ENCODE measurements at places on chromosomes 3 and 15.

DNA sequence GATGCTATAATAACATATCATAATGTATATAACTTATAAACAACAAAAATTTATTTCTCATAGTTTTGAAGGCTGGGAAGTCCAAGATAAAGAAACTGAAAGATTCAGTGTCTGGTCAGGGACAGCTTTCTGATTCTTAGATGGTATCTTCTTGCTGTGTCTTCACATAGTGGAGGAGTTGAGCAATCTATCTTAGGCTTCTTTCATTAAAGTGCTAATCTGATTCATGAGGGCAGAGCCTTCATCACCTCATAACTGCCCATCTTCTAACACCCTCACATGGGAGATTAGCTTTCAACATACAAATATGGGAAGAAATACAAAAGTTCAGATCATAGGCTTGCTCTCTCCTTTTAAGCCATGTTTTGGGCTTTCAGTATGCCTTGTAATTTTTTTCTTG lies 774.8 kb upstream of the EPHA6 start:
- DNase-seq = no peak

GRCh38 chr15:41438206-41438605 lies 21.3 kb downstream of the RTF1 start:
- DNase-seq = no peak

DNA sequence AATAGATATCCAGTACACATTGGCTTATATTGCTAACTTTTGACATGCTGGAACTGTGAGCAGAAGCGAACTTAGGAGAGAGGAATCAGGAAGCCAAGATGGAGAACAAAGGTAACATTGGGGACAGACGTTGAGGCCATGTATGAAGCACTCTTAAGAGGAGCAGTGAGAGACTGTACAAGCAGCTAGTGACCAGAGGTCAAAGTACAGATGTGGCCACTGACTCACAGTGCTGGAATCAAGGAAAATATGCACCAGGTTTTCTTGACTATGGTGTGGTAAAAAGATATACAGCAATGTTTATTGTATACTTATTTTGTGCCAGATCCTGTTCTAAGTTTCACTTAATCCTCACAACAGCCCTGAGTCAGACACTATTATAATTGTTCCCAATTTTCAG lies 2.0 kb upstream of the IL20RB start:
- no peak for DNase-seq

GRCh38 chr15:41966414-41966812 lies 5.9 kb downstream of the EHD4 start:
- DNase-seq = no peak

GRCh38 chr3:193498215-193498614 lies 56.5 kb downstream of the ATP13A4 start:
- DNase-seq = no peak

DNA sequence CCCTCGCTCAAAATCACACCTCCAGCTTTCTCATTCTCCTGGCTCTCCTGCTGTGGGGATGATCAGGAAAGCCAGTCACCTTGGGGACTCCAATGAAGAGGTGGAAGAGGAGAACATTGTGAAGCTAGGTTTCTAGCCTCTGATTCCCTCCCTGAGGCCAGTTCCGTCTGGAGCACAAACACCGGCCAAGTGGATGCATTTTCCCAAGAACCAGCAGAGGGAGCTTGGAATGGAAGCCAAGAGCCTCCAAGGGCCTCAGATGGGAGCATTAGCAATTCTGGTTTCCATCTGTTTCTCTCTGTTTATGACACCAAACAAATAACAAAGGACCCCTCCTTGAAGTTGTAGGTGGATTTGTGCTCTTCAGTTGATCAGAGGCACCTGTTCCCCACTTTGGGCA lies 40.6 kb upstream of the NMNAT3 start:
- no peak for DNase-seq

- DNase-seq = no peak
These were observed 66.3 kb downstream of the ATP2B2 start for GRCh38 chr3:10438902-10439610.

- DNase-seq = no peak
These were observed 399.4 kb upstream of the ATP11B start for GRCh38 chr3:182393830-182394367.

DNA sequence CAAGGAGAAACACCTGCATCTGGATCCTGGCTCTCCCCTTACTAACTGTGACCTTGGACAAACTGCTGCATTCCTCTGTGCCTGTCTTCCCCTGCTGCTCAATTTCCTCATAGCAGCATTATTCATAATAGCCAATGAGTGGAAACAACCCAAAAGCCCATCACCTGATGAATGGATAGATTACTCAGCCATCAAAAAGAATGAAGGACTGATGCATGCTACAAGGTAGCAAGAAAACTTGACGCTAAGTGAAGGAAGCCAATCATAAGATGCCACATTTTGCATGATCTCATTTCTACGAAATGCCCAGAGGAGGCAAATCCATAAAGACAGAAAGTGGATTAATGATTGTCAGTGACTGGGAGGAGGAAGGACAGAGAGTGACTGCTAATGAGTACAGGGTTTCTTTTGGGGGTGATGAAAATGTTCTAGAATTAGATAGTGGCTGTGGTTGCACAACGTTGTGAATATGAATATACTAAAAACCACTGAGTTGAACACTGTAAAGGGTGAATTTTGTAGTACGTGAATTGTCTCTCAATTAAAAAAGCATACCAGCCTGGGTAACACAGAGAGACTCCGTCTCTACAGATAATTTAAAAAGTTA lies 11.2 kb downstream of the IGDCC4 start:
- no peak for DNase-seq

- DNase-seq = no peak
These were observed 213.2 kb upstream of the IL12A start for GRCh38 chr3:159775372-159775961.

DNA sequence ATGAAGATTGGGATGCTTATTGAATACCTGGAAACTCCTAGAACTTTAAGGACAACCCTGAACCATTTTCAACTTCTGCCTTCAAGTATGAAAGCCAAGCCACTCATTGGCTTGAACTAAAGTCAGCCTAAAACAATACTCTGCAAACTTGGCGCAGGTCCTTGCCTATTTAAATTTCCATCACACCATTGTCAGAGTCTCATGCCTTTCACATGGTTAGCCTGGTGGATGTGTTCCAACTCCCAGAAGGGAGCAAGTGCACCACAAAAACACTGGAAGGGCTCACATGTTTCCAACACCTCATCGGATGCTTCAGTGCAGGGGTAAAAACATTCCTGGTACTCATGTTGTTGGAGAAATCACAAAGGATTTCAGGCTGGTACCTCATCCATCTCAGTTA lies 511.6 kb upstream of the MDFIC2 start:
- DNase-seq = no peak

GRCh38 chr3:196599734-196600128 lies 31.3 kb downstream of the FBXO45 start:
- no peak for DNase-seq

GRCh38 chr3:5729852-5730251 lies 542.3 kb downstream of the EDEM1 start:
- no peak for DNase-seq

DNA sequence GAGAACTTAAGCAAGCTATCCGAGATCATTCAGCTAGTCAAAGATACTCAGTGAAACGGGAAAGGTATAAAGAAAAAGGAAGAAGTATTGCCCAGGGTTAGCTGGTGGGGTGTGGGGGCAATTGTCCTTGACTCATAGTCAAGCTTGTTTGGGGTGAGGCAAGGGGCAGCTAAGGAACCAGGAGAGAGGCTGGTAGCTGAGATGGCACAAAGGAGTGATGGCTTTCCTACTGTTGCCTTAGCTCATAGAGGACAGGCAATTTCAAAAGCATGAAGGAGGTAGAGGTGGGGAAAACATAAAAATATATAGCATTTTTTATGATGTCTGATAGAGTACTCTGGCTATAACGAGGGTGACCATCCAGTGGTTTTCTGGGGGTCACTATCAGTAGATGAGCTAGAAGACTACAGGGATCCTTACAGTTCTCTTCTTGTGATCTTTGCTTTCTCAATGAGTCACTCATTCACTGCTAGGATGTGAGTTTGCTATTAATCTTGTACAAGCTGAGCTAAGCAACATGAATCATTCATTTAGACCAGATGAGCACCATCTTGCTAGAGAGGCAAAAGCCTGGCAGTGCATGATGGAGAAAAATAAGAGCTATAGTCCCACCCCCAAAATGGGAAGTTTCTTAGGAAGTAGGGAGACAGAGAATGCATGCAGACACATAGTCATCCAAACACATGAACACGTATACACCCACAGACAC lies 207.1 kb upstream of the PFN2 start:
- DNase-seq = no peak

GRCh38 chr3:53658613-53659193 lies 164.3 kb downstream of the CACNA1D start:
- no peak for DNase-seq

DNA sequence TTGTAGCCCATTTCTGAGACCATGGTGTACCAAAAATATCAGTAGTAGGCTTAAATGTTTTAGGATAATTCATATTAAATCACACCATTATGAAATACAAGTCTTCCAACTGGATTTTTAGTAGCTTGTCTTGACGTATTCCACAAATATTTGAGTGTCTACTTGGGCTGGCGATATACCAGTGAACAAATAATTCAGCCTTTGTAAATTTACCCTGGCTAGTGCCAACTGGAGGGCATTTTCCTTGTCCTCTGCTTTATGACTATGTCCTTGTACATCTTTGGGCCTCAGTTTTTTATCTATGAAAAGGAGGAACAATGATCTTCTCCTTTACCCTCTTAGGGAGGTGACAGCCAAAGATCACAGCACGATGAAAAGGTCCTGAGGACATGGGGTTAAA lies 114.8 kb downstream of the FRMD4B start:
- DNase-seq = no peak

DNA sequence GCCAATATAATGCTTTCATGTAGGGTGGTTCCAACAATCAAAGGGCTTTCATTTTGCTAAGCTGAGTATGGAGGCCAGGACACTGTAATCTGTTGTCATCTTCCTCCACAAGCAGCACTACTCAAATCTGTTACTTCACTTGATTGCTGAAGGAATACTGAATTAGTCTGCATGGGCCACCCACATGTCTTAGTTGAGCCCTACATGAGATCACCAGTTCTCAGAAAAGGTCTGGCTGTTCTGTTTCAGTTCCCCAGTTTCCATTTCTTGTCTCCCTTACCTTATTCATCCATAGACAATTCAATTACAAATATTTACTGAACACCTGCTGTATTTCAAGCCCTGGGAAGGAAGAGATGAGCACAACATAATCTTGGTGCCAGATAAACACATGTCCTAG lies 119.2 kb downstream of the FHIT start:
- no peak for DNase-seq

DNA sequence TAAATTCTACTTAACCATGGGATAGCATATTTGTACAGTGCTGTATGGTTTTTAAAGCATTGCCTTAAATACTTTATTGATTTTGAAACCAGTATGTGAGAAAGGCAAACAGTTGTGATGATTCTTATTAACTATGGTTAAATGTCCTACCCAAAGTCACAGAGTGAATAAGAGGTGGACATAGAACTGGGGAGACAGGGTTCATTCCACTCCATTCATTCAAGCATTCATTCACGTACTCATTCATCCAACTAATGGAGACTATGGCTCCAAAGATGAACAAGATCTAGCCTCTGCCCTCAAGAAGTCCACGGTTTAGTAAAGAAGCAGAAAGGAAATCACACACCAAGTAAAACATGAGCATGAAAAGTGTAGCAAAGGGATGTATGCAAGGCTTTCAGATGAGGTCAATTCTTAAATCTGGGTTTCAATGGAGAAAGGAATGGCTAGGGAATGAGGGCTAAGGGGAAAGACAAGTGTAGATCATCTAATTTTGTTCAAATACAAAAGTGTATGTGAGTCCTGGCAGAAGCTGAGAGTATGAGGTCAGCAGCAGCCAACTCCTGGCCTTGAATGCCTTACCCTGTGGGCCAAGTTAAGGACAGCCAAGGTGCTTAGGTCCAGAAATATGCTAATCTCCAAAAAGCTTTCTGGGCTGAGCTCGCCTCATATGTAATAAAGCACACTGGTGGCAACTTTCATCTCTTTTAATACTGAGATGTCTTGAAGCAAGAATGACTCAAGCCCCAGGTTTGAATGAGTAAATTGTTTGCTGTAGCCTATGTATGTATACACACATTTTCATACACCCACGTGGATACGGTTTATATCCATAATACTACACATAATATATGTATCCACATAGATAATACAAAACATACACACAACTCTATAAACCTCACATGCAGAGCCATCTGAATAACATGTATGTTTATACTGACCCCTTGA lies 4.3 kb downstream of the TNIK start:
- no peak for DNase-seq

GRCh38 chr3:9298236-9298635 lies 48.8 kb upstream of the SRGAP3 start:
- no peak for DNase-seq

DNA sequence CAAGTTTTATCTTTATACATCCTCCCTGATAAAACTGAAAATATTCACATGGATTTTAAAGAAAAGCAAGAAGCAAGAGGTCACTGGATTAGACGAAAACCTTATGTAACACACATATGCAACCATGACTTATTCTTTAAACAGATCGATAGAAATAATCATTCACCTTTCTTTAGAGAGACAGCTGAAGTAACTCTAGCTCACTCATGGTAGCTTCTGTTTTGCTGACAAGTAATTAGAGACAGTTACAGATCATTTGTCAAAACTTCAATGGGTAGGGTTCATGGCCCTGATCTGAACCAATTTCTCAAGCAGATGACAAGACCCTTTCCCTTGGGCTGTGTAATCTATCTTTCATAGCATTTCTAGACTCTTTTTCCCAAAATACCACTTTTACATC lies 74.5 kb downstream of the PLCH1 start:
- DNase-seq = no peak

- no peak for DNase-seq
These were observed 352.5 kb downstream of the DIPK2A start for GRCh38 chr3:144324076-144324475.

GRCh38 chr3:129596194-129597086 lies 10.0 kb downstream of the PLXND1 start:
- DNase-seq = no peak

- DNase-seq = no peak
These were observed 140.5 kb upstream of the TBL1XR1 start for GRCh38 chr3:177337541-177338331.

DNA sequence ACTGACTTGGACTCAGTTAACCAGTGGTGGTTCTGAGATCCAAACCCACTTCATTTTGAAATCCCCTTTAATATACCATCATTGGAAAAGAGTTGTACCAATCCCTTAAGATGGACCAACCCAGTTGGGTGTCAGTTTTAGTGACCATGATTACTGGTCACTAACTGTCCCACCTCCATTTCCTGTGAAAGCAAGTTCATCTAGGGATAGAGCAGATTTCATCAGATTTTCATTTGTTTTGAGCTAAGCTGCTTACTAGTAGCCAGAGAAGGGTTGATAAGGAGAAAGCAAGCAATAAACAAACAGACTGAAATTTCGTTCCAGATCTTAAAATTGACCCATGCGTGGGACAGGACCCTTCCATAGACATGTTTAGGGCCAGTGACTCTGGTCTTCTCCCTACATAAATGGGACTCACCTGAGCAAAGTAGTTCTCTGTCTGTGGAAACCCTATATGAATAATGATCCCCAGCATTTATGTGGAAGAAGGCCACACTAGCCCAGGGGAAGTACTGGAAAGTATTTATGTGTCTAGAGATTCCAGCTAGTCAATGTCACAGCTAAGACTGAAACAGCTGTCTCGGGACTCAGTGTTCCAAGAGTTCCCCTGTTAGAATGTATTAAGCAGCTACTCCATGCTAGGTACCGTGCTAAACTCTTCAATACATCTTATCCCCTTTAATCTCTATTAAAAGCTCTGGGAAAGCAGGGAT lies 196.0 kb upstream of the BCL6 start:
- no peak for DNase-seq

- DNase-seq = no peak
These were observed 11.6 kb downstream of the RPL15 start for GRCh38 chr3:23928524-23928923.

Measured in NCI-H1048 (cell line).